ENCODE measurements at places on chromosomes 1 and 21.

- DNase-seq = peak; percentile 24
These were observed 159.7 kb upstream of the CXADR start for GRCh38 chr21:17352996-17353655.

DNA sequence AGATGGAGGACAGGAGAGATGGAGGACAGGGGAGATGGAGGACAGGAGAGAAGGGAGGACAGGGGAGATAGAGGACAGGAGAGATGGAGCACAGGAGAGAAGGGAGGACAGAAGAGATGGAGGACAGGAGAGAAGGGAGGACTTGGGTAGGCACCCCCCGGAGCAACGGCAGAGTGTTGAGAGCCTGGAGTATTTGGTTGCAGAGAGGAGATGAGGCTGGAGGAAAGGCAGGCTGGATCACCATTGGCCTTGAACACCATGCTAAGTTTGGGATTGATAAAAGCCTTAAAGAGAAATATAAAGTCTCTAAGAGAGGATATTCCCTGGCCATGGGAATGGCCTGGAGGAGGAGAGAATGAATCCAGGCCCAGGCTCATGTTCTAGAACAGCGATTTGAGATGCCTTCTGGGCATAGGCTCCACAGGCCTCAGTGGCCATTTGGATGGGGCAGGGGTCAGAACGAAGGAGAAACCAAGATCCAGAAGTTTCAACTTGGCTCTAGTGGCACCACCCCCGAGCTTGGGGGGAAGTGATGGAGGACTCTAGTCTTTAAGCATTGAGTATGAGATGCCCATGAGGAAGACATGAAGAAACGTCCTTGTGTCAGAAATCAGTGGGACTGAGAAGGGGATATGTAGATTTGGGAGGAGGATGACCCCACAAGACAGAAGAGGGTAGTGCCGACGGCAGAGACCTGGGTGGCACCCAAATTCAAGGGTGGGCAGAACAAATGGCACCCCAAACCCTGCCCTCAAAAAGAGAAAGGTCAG lies 47.9 kb upstream of the EDN2 start:
- no peak for DNase-seq

GRCh38 chr1:230681599-230681998 lies 32.3 kb downstream of the AGT start:
- DNase-seq = no peak

GRCh38 chr21:44594406-44594916 lies 2.2 kb upstream of the KRTAP10-6 start:
- DNase-seq = no peak

DNA sequence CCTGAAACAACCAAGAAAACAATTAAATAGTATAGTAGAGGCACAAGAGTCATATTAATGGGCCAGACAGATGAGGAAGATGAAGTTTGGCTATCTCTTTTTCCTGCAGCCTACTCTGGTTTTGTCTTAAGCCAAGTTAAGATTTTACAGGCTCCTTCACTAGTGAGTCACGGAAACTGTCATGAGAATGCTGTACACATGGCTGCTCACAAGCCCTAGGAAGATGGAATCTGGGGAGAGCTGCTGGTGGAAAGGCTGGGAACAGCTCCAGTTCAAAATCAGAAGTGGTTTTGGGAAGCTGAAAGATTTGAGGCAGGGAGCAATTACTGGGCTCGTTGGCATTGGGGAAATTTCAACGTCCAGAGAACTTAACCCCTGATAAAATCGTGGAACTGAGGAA lies 46.4 kb upstream of the S1PR1 start:
- DNase-seq = no peak

DNA sequence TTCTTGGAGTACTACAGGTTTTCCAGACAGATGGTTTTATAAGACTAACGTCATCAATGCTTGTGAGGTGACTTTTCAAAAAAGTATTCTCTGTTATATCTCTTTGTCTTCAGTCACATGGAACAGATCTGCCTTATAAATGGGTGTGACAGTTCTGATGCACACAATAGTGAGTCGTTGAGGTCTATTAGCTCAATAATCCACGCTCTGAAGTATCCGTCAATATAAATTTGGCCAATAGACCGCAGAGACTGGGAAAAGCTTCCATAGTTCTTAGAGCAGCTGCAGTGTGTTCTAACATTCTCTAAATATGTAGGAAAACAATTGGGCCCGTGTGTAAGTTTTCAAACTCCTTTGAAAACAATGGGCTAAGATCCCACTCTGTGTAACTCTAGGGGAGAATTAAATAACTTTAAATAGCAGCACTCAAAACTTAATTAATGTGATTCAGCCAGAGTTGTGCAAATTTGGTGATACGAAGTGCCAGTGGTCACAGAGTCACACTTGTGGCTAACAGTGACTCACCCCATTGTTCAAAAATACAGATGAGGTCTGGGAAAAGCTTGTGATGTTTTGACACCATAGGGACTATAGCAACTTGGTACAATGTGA lies 316.0 kb downstream of the LMO4 start:
- no peak for DNase-seq

GRCh38 chr21:15682186-15682895 lies 47.4 kb upstream of the USP25 start:
- no peak for DNase-seq

DNA sequence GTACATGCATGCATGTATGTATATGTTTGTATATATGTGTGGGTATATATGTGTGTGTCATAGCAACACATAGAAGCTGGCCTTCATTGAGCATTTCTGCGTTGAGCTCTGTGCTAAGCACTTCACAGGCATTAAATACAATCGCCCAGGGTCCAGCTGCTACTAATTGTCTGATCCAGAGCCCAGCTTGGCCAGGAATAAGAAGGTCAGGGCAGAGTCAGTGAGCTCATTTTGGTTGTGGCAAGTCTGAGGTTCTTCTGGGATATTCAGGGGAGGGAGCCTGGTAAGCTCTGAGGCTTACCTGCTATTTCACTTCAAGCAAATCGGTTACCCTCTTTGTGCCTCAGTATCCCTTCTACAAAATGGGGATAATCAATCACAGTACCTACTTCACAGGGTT lies 59.6 kb downstream of the FOXO6 start:
- no peak for DNase-seq

GRCh38 chr1:21906173-21907078 lies 30.7 kb downstream of the HSPG2 start:
- peak; percentile 77 for DNase-seq

DNA sequence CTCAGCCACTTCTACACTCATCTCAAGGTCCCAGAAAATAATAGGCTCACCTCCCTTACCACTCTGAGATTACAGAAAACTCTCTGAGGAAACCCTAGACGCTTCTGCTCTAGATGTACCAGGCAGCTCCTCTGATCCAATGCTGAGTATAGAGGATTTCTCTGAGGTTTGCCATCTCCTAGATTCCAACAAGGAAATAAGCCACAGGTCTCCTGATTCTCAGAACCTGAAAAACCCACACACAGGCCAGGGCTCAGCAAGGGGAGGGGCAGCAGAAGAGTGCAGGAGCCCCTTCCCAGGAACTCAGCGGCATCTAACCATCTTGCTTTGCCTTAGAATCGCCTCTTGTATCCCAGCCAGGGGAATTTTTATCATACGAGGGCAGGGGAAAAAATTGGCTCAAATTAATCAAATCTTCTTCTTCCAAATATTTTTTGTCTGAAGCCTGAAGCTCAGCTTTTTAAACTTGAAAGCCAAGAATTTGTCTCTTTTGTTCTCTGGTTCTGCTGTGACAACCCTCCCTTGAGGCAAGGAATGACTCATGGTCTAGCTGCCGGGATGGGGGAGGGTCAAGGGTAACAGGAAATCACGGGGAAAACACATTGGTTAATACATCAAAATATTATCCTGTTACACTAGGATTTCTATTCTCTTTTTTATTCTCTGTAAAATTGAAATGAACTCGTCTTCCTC lies 30.8 kb downstream of the GORAB start:
- DNase-seq = peak; percentile 68

- no peak for DNase-seq
These were observed 31.5 kb downstream of the RGS8 start for GRCh38 chr1:182652933-182653332.

- no peak for DNase-seq
These were observed 101.2 kb upstream of the IRF2BP2 start for GRCh38 chr1:234710936-234711724.

DNA sequence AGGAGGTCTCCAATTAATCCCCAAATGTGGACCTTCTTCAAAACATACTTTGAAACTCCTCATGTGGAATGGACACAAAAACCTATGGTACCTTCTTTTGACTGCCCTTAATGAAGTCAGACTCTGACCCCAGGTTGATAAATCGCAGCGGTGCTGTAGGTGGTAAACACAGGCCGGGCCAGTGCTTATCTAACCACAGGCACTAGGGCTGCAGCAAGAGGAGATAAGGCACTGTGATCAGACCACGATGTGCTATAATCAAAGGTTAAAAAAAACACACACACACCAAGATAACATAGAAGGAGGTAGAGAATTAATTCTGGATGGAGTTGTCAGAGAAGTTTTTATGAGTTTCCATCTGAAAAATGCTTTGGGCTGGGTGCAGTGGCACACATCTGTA lies 52.3 kb upstream of the SIPA1L2 start:
- DNase-seq = no peak

DNA sequence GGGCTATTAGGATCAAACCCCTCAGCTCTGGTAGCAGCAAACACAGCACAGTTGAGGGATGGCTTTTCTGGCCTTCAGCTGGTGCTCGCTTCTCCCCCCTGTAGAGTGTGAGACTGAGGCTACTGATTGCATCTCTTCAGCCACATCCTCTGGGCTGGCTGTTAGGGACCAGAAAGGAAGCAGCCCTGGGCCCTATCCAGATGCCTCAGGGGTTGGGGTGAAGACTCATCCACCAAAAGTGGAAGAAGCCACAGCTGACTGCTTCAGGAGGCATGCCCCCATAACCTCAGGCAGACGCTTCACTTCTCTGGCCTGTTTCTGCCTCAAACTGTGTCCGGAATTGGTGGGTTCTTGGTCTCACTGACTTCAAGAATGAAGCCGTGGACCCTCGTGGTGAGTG lies 6.2 kb upstream of the TMEM200B start:
- DNase-seq = no peak

DNA sequence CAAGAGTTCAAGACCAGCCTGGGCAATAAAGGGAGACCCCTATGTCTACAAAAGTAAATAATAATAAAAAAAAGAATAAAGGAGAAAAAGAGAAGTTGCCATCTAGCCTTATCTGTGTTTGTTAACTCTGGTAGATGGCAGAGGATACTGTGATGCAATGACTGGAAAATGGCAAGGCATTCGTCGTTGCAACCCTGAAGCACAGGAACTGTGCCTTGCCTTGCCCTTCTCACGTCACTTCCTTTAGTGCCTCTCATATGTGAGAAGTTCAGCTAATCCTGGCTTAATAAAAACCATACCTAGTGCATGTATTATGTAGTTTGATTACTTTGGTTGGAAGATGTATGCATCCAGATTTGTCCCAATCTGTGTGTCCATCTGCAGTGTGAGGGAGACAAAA lies 25.8 kb upstream of the PIGC start:
- DNase-seq = no peak

- no peak for DNase-seq
These were observed 78.5 kb upstream of the CHRM3 start for GRCh38 chr1:239307886-239308285.

- no peak for DNase-seq
These were observed 18.8 kb upstream of the PHLDA3 start for GRCh38 chr1:201487742-201488141.

DNA sequence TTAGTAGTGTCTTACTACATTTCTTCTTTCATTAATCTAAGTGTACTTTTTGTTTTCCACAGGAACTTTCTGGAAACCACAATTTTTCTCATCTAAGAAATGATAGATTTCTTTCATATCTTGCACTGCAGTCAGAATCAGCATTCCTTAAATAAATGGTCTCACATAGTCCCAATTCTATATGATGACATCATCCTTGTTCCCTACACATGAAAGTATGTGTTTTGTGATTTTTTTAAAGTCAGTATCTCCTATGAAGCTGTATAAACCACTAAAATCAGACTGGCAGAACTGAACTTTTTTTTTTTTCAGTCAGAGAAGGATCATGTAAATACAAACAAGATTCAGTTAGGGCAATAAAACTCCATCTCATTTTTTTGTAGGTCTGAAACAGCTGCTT lies 742.6 kb upstream of the CXADR start:
- no peak for DNase-seq

DNA sequence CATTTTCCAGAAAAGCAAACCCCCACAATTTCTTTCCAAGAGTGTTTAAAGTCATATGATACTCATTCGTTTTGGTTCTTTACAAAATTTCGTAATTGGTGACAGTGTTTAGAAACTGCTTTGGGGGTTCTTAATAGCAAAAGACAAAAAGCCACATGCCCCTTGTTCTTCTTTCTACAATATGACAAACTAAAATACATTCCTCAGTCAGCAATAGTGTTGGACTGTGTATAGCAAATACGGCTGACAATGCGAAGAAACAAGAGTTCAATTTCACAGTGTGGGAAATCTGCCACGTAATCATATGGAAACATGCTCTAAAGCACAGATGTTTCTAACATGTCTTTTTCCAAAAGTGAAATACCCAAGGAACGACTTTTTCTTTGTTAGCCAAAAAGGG lies 7.6 kb upstream of the IFNAR1 start:
- DNase-seq = peak; percentile 36

DNA sequence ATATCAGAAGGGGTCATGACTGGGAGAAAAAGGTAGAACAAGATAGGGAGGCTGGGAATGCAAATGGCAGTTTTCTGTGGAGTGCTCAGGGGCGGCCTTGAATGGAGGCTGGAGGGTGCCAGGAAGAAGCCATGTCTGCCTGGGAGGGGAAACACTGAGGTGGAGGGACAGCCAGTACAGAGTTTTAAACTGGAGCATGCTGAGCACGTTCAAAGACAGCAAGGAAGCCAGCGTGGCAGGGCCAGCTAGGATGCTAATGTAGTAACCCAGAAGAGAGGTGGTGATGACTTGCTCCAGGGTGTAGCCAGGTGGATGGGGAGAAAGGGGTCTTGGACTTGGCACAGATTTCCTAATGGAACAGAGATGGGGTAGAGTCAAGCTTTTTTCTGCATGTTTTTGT lies 445.8 kb upstream of the VAMP3 start:
- no peak for DNase-seq

GRCh38 chr1:119324198-119324597 lies 44.4 kb upstream of the HAO2 start:
- DNase-seq = no peak

GRCh38 chr1:35675773-35676172 lies 34.4 kb upstream of the PSMB2 start:
- no peak for DNase-seq

- DNase-seq = no peak
These were observed 6.1 kb downstream of the NPPA start for GRCh38 chr1:11841245-11842153.

GRCh38 chr1:226203655-226204054 lies 17.1 kb upstream of the ACBD3 start:
- no peak for DNase-seq

- DNase-seq = no peak
These were observed 34.2 kb downstream of the SYF2 start for GRCh38 chr1:25197982-25198662.

DNA sequence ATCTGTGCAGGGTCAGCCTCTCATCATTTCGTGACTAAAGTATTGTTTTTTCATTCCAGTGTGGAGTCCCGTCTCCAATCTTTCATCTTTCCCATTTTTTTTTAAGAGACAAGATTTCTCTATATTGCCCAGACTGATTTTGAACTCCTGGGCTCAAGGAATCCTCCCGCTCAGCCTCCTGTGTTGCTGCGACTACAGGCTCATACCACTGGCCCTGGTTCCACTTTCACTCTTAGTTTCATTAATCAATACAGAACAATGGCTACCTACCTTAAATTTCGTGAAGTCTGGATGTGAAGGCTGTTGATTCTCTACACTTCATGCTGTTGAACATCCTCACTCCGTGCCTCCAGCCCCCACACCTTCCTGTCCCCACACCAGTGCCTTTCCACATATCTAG lies 97.7 kb upstream of the GREM2 start:
- no peak for DNase-seq

- no peak for DNase-seq
These were observed 470.5 kb upstream of the DAB1 start for GRCh38 chr1:57894315-57894714.

Data from right hindlimb (tissue), 1 donor.